Astrocyte of the hippocampus (primary cell): ENCODE measurements at places on chromosomes 11 and 22.

DNA sequence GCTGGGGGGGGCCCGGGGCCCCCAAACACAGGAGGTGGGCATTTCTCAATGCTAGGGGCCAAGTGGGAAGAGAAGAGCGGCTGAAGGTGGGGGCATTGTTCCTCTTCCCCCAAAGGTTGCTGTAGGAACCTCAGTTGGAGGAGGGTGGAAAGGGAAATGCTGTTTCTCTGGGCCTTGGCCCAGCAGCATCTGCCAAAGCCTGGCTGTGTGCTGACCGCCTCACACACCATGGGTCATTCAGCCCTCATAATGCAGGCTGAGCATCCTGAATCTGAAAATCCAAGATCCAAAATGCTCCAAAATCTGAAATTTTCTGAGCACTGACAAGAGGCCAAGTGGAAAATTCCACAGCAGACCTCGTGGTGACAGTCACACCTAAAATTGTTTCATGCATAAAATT is 49.0 kb upstream of the BID start:
- no peak for DNase-seq

DNA sequence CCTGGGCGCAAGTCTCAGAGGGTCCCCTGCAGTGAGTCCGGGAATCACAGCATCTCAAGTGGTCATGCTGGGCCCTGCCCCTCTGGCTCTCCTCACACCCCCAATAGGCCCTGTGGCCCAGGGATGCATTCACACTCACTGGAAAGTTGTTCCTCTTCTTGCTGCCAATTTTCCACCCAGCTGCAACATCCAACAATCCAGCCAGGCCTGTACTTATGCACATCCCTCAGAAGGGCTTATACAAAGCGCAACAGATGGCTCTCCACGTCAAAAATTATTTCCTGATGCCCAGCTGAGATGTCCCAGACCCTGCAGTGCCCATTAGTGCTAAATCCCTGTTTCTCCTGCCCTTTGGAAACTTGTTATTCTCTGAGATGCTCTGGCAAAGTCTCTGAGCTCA is 407.8 kb upstream of the NARS2 start:
- DNase-seq: no peak

GRCh38 chr11:44193856-44194255 is 98.4 kb downstream of the EXT2 start:
- DNase-seq: no peak

DNA sequence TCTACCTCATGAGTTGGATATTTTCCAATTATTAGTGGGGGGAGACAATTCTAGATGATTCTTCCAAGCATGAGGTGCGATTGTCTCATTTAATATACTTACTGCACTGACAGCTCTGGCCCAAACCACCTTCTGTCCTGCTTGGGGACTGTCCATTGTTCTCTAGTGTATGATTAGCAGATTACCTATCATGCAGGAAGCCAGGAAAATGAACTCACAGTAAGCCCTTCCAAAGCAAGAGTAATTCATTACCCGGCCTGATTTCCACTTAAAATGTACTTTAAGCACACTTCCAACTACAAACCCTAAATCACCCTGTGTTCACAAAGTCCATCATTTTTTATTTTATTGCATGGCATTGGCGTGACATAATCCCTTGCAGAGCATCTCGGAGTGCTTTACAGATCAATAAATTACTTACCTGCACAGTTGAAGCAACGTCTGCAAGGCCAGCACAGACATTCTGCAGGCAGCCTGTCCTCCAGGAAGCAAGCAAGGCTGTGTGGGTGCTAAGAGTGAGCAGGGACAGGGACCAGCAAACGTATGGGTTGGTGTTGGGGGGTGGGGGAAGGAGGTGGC is 838.2 kb downstream of the NTM start:
- no peak for DNase-seq

GRCh38 chr11:119515771-119516400 is 92.9 kb upstream of the THY1 start:
- DNase-seq: peak; percentile 57

- DNase-seq: no peak
These were observed 79.7 kb upstream of the KCNQ1OT1 start for GRCh38 chr11:2779499-2779980.
